ENCODE measurements at places on chromosomes 6 and 20.

DNA sequence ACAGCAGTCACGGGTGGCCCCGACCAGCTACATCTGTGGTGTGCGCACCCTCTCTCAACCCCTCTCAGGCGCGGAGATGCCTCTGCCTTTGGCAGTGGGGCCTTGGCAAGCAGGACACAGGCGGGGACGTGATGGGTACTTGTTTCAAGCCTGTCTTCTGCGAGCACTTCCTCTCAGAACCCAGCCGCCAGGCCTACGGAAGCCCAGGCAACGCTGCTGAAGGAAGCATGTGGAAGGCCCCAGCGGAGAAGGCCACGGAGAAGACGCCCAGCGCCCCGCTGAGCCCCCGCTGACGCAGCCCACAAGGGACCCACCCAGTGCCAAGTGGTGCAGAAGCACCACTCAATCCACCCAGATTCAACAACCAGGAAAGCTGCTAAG lies 13.0 kb downstream of the SERPINB6 start:
- DNase-seq = no peak

- DNase-seq = no peak
Observed at GRCh38 chr6:150634176-150634963, 34.7 kb downstream of the PLEKHG1 start.

DNA sequence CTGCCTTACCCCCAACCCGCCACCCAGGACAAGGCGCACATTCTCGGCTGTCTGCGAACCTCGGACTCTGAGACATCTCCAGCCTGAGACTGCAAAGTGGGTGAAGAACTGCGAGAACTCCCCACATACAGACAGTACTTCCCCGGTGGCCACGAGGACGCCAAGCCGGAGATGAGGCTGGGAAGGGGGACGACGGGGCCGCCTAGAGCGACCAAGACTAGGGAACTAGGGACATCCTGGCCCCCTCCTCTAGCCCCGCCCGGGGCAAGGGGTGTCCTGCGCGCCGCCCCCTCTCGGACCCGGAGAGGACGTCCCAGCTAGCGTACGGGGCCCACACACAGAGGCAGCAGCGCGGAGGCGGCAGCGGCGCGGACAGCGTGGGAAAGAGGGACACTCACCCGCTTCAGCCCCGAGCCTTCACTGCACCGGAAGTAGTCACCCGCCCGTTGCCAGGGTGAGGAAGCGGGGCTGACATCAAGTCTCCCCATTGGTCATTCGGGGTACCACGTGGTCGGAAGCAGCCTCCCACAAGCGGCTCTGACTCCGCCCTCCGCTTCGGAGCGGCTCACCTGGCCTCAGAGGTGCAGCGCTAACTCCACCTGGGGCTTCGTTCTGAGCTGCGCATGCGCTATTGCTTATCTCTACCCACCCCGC lies at the start of gene TASP1:
TASP1 (minus strand) TSS at position 437 of the 654 bp plus-strand sequence. CDS start 8,854 bp downstream, outside the sequence.
- DNase-seq = peak; percentile 93

GRCh38 chr6:38136547-38136946 lies 317.0 kb downstream of the ZFAND3 start:
- DNase-seq = no peak

GRCh38 chr6:14423955-14424354 lies 306.4 kb downstream of the CD83 start:
- DNase-seq = no peak

DNA sequence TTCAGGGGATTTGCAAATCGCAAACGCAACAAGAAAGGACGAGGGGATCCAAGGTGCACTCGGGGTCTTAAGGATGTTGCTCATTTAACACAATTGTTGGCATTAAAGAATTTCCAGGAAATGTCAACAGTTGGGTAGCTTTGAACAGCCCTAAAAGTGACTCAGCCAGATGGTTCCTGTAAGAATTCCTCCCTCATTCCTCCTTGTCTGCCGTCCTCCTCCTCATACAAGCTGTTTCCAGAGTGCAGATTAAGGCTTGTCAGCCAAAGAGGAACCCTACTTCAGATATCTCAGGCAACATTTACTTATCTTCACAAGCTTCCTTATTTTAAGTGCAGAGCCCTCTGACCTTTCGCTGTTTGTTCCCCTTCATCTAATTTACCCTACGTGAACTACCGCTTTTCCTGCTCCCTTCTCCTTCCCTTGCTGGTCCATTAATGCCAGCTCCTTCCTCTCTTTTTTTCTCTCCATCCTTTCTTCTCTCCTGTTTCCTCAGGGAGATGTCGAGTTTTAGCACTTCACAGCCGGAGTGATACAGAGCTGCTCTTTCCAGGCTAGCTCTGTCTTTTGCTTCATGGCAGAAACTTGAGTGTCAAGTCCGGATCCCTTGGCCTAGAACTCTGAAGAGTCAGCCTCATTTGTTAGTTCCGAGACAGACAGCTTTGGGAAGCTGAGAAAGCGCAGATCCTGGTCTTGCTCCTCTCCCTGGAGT lies 26.1 kb upstream of the TBC1D7 start:
- DNase-seq = no peak

- no peak for DNase-seq
Observed at GRCh38 chr20:34642009-34642408, 34.9 kb downstream of the PIGU start.

GRCh38 chr20:50694379-50695134 lies 3.2 kb upstream of the RIPOR3 start:
- DNase-seq = no peak

DNA sequence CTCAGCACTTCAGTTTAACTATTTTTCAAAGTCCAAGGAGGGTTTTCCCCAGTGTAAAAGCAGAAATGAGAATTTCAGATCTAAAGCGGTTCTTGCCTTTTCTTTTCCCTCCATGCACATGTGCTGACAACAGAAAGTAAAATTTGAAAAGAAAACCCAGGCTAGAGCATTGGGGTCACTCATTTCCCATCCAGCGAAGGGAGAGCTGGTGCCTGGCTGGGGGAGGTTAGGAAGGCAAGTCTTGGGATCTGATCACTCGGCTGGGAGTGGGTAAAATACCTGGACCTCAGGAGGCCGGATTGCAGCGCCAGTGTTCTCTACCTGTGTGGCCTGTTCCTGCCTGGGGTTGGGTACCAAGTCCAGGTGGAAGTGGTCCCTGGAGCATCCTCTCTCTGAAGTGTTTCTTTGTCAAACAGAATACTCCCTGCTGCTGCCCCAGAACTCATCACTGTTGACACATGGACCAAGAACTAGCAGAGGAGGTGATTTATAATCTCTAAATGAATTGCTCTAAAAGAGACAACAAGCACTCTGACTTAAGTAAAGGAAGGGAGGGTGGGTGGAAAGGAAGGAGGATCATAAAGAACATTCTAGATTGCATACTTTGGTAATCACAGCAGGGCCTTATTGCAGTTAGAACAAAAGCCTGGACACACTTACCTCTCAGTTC lies 136.0 kb downstream of the MTHFD1L start:
- no peak for DNase-seq

GRCh38 chr20:59830665-59831023 lies 102.8 kb downstream of the SYCP2 start:
- no peak for DNase-seq

DNA sequence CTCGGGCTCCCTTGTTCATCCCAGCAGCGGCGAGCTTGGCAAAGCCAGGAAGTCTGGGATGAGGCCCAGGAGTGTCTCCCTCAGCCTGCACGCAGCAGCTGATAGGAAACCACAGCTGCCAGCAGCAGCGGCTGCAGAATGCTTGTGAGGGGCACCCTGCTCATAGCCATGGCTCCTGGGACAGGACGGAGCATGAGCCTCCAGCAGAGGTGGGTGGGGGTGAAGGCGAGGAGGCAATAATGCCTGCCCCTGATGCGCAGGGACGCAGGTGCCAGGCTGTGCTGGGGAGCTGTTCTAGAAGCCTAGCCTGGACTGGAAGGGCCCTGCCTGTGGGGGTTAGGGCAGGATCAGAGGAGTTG lies 157.9 kb downstream of the CD83 start:
- no peak for DNase-seq

DNA sequence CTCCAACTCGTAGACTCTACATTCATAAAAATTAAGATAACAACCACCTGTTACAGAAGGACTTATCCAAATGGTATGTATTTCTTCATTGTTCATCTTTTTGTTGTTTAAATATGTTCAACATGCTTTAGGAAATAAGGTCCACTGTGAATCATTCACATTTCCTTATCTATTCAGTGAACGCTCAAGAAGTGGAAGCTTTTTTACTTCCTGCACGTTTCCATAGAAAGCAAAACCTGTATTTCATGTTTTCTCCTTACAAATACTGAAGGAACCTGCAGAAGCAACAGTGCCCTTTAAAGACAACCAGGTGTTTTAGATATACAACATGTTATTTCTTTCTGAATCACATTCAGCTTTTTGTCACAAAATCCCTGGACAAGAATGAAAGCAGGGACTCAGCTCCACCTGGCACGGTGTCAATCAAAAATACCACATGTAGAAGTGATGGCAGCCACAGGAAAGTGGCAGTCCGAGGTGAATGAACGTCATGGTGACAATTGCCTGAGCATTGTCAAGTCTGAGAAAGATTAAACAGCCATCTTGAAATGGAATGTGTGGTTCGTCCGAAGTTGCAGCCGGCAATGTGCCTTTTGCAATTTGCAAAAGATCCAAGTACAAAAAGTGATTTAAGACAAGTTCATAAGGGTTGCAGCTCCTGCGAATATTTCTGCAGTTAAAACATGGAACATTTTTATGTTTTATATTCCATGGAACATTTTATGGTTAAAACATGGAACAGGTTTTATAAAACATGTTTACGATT lies 66.7 kb upstream of the RIPOR2 start:
- DNase-seq = no peak

GRCh38 chr6:97195117-97195516 lies 87.9 kb downstream of the MMS22L start:
- no peak for DNase-seq

GRCh38 chr20:33753763-33754162 lies 22.0 kb downstream of the ZNF341 start:
- DNase-seq = no peak

- DNase-seq = no peak
Observed at GRCh38 chr20:9483131-9483530, 31.3 kb upstream of the LAMP5 start.

GRCh38 chr20:51902933-51903332 lies 100.6 kb upstream of the SALL4 start:
- DNase-seq = no peak
